ENCODE measurements at places on chromosomes 12 and 14.

- DNase-seq = no peak
Measured at GRCh38 chr12:124747426-124748161, 116.1 kb downstream of the SCARB1 start.

DNA sequence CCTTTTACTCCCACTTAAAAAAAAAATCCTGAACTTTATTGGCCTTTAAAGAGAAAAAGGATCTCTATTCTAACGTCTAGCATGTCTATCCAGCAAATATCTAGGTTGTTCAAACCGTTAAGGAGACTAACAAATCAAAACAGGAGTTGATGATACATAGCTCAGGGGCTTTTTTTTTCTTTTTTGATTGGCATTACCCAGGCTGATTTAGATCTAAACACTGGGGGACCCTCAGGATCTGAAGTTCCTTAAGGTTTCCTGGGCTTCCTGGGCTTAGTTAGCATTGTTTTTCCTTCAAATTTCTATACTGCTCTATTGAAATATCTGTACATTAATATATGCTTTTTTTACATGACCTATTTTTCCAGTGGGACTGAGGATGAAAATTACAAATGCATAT lies 42.3 kb downstream of the EFCAB11 start:
- DNase-seq = no peak

- peak; percentile 58 for DNase-seq
Measured at GRCh38 chr12:113135178-113136127, at the start of gene RASAL1. TSS of gene RASAL1 (minus strand) at chr12:113135761. CDS start at chr12:113135462, 299 bp downstream.

DNA sequence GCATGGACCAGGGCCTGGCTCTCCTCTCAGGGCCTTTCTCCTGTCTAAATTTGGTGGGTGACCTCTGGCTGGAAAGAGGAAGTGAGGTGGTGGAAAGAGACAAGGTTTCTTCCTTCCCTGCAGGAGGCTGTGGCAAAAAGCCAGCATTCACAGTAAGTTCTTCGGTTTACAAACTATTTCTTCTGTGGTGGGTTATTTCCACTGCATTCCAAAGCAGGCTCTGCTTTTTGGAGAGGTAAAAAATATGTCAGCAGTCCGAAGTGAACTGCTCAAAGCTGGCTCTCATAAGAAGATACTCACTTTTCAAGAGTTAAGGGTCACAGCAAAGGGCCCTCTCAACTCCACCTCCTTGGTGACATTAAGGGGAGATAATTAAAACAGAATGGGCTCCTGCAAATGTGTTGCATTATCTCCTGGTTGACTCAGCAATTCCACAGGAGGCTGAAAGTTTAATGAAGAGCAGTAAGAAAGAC lies 48.9 kb upstream of the POC1B start:
- DNase-seq = no peak

DNA sequence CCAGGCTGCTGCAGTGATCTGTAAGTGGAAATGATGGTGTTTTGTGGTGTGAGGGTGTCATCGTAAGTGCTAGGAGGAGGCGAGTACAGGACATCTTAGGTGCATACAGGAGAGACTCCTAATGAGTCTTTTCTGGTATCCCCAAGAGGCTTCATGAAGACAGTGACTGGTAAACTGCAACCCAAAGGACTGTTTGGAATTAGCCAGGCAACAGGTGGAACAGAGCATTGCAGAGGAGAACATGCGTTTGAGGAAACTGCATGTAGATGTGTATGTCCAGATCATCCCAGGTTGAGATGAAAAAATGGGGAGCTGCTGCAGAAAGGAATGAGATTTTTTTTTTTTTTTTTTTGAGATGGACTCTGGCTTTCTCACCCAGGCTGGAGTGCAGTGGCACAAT lies 5.4 kb downstream of the ACAD10 start:
- no peak for DNase-seq

GRCh38 chr12:124030510-124030909 lies 57.5 kb downstream of the ZNF664 start:
- DNase-seq = no peak

GRCh38 chr14:74765721-74766120 lies 2.6 kb downstream of the YLPM1 start:
- no peak for DNase-seq

DNA sequence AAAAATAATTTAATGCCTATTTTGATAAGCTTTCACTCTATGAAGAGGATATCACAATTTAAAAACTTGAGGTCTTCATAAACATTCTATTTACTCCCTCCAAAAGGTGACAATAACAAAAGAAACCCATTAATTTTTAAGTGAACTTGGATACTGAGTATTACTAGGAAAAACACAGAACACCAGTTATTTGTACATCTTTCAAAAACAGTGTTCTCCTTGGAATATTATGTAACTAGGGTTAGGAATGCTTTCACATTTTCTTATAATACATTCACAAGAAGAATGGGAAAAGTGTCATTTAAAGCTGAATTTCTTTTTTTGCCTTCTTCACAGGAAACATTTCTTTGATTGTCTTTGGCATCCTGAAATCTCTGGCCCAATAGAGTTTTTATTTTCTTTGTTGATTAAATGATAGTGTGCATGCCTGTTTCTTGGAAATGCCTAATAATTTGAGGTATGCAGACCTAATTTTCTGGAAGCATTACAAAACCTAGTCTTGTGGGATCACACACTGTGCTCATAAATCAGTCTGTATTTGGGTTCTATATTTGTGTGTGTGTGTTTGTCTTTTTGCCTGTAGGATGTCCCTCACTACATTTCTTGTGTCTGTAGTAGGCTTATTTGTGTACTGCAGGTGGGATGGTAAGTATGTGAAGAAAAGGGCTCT lies 76.5 kb downstream of the WNK1 start:
- no peak for DNase-seq

GRCh38 chr12:22318108-22318737 lies 16.3 kb downstream of the ST8SIA1 start:
- DNase-seq = no peak

GRCh38 chr12:11545484-11546330 lies 103.8 kb upstream of the ETV6 start:
- DNase-seq = no peak

- DNase-seq = no peak
Measured at GRCh38 chr14:57879516-57879915, 13.6 kb upstream of the SLC35F4 start.

GRCh38 chr14:36176524-36176923 lies at the start of gene PTCSC3:
TSS of gene PTCSC3 (minus strand) at chr14:36176722.
- DNase-seq = no peak

GRCh38 chr14:105476831-105477659 lies 2.4 kb downstream of the CRIP2 start:
- DNase-seq = no peak

Data from activated T-helper 1 cell treated with anti-CD3 and anti-CD28 coated beads, Interleukin-2, amount 50 U/mL, for 16 hours (primary cell).